ENCODE measurements at places on chromosomes 5 and 9.
A peak's percentile ranks its signal among the peaks of the same experiment; 100 is the strongest.

DNA sequence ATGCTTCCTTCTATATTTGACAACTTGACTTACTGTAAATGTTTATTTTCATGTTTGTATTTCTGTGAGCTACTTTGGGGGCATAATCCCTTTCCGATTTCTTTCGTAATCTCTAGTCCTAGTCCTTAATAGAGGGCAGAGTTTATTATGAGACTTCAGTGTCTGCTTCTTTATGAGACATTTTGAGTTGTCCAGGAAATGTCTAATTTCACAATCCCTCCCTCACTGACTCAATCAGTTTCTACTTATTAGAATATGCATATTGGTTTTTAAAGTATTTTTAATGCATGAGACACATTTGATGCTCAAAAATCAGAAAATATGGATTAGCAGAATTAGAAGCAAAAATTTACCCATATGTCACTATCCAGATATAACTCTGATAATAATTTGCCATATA, 160.9 kb downstream of the FOCAD start:
- no peak for ATAC-seq

DNA sequence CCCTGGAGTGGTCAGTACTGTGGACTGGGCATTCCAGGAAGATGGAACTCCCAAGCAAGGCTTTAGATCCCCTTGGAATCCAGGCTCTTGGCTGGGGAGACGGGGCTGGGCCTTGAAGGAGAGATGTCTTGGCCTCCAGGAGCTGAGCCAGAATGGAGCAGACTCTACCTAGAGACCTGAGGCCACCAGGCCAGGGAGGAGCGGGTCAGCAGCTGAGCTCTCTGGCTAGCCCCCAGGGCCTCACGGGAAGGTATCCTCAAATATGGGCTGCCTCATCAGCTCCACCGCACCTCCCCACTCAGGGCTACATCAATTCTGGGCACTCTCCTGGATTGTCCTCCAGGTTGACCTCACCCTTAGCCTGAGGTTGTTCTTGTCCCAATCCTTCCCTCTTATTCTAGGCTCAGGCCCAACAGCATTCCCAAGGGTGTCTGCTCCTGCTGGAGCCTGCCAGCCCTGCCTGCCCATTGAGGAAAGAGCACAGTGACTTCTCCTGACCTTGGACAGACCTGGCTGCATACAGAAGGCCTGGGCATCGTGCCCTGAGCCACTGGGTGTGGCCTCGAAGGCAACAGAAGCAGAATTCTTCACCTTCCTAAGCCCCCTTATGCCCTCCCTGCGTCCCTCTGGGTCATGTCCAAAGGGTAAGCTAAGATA, 3.0 kb upstream of the PDLIM4 start:
- no peak for ATAC-seq

DNA sequence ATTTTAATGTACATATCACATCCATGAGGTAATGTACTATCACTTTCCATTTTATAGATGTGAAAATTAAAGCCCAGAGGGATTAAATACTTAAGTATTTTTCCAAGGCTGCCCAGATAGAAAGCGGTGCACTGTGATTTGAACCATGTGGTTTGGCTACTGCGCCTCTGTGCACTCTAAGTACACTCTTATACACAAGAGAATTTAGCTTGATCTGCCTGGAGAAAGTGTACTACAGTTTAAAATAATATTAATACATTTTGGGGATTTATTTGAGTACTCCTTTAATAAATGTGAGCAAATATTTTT, 360.4 kb upstream of the ACTBL2 start:
- ATAC-seq: no peak

DNA sequence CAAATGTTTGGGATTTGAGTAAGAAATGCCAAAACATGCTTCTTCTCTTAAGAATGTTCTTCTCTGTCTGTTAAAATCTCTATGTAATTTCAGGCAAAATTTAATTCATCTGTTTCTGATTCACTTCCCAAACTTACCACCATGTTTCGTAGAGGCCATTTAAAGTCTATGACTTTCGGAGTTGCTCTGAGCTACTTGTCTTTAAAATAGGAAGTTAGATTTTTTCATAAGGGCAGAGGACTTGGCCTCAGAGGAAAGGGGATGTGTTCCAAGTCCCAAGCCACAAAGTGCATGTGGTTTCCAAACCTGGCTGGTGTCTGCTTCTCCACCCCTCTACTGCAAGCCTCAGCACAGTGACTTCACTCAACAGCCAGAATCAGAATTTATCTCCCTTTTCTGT, 111.3 kb upstream of the ADRA1B start:
- ATAC-seq: no peak

DNA sequence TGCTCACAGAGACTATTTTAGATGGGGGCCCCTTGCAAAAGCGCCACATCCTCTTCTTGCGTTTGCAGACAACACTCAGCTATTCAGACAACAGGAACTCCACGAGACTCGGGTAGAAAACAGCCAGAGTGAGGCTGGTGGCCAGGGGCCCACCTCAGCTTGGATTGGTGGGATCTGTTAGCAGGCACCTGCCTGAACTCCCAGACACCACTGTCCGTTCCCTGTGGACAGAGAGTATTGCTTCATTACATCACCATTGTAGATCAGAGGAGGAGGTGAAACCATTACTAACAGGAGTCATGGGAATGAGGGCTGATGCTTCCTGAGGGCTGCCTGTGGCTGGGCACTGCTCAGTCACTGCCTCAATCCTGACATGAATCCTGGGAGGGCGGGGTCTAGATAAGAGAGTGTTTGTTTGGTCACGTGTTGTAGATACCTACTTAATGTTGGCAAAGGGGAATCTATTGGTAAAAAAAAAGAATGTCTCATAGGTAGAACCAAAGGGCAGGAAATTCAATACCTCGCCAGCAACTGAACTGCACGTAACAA, 4.4 kb upstream of the RAPGEF1 start:
- no peak for ATAC-seq

- no peak for ATAC-seq
Observed at GRCh38 chr5:139925650-139926640, 117.2 kb downstream of the NRG2 start.

GRCh38 chr9:80086822-80087345, 515.1 kb downstream of the TLE4 start:
- ATAC-seq: no peak

GRCh38 chr5:151357792-151358191, 10.4 kb upstream of the SLC36A2 start:
- ATAC-seq: no peak

- ATAC-seq: no peak
Observed at GRCh38 chr5:134993161-134993560, 25.5 kb downstream of the CATSPER3 start.

- no peak for ATAC-seq
Observed at GRCh38 chr5:45060724-45061123, 252.0 kb downstream of the MRPS30 start.

- no peak for ATAC-seq
Observed at GRCh38 chr5:32394981-32395380, 49.6 kb downstream of the ZFR start.

DNA sequence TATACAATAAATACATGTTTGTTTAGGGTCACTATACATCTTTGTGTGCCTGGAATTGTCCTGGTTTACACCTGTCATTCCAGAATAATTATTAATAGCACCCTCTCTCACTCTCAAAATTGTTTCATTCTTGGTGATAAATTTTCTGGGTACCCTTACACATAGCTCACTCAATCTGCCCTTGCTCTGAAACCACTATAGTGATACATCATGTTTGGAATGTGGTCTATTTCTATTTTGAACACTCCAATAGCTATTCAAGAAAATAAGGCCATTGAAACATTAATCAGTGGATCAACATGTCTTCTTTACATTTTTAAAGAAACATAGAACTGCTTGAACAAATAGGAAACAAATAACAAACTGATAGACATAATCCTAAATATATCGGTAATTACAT, 158.7 kb downstream of the ARRDC3 start:
- no peak for ATAC-seq

DNA sequence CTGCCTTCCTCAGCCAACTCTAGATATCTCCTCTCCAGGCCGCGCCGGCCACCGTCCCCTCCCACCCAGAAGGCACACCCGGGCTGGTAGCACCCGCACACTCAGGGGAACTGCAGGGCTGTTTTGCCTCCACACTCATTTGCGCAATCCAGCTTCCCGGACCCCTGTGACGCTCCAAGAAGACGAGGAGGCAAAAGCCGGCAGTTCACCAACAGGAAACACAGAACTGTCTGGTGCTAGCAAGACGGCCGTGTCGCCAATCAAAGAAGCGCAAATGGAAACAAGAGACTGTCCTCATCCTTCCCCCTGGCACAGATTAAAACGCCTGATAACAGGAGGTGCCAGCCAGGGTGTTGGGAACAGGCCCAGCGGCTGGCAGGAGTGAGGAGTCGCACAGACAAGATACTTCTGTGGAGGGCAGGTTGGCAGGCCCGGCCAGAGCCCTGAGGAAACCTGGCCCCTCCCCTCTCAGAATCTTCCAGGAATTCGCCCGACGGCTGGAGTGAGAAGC, 7.8 kb downstream of the AGPAT2 start:
- no peak for ATAC-seq

DNA sequence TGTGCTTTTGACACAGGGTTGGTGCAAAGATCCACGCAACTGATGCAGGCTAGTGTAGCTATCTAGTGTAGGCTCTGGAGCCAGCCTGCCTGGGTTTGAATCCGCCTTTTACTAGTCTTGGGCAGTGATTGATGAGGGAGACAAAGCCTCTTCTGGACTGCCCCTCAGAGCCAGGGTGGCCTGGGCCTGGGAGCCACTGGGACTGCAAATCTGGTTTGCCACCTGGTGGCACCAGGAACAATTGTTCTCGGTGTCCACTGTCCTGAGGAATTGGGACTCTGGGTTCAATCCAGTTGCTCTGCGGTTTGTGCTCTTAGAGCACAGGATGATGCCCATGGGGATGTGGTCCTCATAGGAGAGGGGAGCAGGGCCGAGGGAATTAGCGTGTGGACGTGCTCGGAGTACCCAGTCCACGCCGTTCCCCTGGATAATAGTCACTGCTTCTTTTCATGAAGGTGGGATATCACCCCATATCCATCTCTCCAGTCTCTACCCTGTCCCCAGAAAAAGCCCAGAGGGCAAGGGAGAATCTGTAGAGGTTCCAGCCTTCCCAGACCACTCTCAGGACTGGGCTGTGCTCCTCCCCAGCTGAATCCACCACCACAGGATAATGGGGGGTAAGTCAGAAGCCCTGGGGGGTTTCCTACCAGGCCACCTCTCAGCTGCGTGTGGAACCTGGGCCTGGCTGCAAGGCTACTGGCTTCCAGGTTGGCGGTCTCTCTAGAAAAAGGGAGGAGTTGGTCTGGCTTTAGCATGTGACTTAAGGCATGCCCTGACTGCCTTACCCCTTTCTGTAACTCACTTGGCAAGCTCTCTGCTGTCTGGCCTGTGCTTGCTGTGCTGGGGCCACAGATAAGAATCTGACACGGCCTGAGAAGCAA, 1.9 kb downstream of the B4GALT7 start:
- ATAC-seq: peak; percentile 34

GRCh38 chr5:172451771-172452197, 2.5 kb downstream of the SH3PXD2B start:
- ATAC-seq: peak; percentile 56

GRCh38 chr9:27470291-27470856, 53.7 kb upstream of the IFNK start:
- no peak for ATAC-seq

GRCh38 chr9:125631391-125632085, 75.5 kb downstream of the MAPKAP1 start:
- peak; percentile 76 for ATAC-seq

DNA sequence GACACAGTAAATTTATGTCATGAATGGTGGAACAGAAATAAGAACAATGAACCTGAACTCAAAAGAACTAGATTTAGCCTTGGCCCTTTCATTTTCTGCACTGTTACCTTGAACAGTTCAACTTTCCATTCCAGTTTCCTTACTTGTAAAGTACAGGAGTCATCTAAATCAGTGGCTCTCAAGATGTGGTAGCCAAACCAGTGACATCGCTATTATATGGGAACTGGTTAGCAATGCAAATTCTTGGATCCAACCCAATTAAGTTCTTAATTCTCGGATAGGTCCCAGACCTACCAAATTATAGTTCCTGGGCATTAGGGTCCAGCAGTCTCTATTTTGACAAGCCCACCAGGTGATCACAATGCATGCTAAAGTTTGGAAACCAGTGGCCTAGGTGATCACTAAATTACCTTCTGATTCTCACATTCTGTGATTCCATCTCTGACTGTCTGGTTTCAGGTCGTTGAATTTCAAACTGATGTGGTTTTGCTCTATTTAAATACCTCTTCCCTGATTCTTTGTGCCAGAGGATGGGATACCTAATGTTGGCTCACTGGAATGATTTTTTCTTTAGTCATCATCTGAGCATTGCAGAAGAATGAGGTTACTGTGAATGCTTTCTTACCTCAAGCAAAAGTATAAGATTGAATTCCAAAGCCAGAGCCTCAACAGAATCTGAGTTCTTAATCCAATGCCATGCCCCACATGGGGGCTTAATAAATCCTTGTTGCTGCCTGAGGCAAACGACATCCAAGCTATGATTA, 253.8 kb downstream of the ENC1 start:
- ATAC-seq: no peak

DNA sequence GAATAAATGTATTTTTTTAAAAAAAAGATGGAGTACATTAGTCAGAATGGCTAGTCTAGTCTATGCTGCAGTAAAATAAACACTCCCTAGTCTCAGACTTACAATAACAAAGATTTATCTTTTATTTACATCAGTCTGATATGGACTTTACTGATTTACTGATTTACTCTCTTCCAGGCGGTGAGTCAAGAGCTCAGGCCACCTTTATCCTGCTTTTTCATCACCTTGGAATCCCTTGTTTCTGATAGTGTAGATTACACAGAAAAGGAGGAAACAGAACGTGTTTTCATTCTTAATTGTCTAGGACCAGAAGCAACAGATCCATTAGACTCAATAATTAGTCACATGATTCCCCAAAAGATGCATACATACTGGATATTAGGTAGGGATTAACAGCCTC, 290.1 kb upstream of the TRPC7 start:
- ATAC-seq: no peak

- ATAC-seq: no peak
Observed at GRCh38 chr5:110852053-110852452, 113.2 kb downstream of the SLC25A46 start.

GRCh38 chr9:133986061-133986460, 6.1 kb downstream of the VAV2 start:
- ATAC-seq: no peak

GRCh38 chr9:127724012-127724411, 8.1 kb downstream of the TTC16 start:
- ATAC-seq: no peak

GRCh38 chr5:16628376-16628775, 11.6 kb upstream of the RETREG1 start:
- ATAC-seq: no peak

- ATAC-seq: no peak
Observed at GRCh38 chr9:126114850-126115460, 211.7 kb upstream of the MVB12B start.

DNA sequence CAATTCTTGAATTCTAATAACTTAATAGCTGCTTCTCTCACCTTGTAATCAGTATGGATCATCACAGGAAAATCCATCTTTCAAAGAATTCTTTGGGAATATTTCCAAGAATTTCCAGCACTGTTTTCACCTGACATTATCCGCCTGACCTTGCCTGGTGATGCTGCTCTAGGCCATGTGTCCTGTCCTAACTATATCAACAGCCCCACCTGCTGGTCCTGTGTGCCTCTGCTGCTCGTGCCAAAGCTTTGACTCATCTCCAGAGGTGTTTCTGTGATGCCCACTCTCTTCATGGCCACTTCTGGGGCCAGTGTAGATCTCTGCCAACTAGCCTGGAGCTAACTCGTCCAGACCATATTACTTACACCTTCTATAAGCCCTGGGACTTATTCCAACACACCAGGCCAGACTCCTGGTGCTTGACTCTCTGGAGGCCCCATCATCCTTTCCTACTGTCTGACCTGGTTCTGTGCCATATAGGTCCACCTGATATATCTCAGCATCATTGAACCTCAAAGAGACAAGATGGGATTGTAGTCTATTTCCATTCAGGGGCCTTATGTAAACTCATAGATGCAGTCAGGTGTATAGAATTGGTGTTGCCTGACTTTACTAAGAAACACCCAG, 67.5 kb upstream of the CKMT2 start:
- peak; percentile 81 for ATAC-seq
